T-cell (primary cell): ENCODE measurements at places on chromosomes 16 and 17.

DNA sequence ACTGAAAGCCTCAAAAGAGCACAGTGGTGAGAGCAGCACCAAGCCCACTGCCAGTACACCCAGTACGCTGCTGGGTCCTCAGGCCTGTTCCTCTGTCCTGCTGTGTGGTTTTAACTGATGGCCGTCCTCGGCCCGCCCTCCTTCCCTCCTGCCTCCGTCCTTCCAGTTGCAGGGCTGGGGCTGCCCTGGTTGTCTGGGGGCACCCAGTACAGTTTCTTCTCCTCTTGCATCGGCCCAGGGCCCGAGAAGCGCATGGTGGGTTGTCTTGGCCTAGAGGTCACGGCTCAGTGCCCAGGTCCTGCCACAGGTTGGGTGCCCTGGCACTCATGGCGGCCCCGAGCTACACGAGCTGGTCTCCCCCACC is 70.8 kb upstream of the KCTD5 start:
- DNase-seq: no peak

- no peak for DNase-seq
Observed at GRCh38 chr17:64291268-64291851, 28.3 kb upstream of the TEX2 start.

- DNase-seq: no peak
Observed at GRCh38 chr16:87806261-87806640, 40.5 kb upstream of the KLHDC4 start.

GRCh38 chr16:23521037-23521743 is 10.9 kb upstream of the GGA2 start:
- DNase-seq: no peak

- DNase-seq: no peak
Observed at GRCh38 chr17:64448665-64449512, at the start of gene MILR1. MILR1 (plus strand) TSS chr17:64449115; CDS start chr17:64449169, 54 bp downstream.

DNA sequence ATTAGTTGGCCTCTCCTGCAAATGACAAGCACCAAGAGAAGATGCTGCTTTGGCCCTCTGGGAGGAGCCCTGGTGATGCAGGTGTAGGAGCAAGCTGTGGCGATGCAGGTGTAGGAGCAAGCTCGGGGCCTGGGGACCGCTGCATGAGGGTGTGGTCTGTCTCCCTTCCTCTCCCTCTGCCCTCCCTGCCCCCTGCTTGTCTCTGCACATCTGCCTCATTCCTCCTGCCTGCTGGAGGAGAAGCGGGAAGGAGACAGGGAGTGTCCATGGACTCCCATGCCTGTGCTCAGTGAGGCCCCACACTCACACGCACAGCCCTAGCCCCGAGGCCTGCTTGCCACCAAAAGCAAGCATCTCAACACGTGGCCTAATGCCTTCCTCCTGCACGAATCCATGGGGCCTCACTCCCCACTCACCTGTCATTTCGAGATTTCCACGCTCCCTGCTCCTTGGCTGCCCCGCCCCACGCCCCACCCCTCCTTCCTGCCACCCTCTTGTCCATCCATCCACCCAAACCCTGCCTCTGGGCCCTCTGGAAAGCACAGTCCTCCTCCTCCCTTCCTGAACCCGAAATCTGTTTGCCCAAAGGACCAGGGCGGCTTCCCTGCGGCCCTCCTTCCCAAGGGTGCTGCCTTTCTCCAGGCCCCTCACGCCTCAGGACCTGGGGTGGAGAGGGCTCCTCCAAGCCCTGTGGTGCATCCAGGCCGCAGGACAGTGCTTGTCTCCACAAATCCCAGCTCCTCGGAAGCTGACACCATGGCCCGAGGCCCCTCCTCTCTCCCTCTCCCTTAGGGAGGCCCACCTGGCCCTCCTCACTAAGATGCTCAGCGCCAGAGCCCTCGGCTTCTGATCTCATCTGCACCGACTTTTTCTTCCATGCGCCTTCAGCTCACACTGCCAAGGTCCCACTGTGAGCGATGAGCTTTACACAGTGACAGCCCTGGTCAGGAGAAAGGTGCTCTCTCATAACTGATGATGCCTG is 11.8 kb upstream of the ALDH3A1 start:
- DNase-seq: no peak

- DNase-seq: no peak
Observed at GRCh38 chr17:3635474-3636153, 436 bp downstream of the SHPK start.

DNA sequence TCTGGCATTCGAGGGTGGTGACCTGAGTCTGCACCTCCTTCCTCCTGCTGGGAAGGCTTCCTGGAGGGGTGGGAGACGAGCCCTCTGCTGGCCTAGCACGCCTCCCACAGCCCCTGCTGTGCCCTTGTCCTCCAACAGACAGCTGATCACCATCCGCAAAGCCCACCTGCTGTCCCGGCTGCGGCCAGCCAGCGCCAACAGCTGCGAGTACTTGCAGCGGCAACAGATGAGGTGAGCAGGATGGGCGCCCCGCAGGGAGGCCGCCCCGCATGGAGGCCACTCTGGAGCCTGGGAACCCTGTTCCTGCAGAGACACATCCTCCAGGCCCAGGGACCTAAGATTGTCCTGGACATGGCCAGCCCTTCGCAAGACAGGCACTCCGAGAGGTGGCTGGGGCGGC is 21.6 kb downstream of the UBALD1 start:
- no peak for DNase-seq

GRCh38 chr16:50879873-50880695 is 138.2 kb downstream of the CYLD start:
- no peak for DNase-seq

DNA sequence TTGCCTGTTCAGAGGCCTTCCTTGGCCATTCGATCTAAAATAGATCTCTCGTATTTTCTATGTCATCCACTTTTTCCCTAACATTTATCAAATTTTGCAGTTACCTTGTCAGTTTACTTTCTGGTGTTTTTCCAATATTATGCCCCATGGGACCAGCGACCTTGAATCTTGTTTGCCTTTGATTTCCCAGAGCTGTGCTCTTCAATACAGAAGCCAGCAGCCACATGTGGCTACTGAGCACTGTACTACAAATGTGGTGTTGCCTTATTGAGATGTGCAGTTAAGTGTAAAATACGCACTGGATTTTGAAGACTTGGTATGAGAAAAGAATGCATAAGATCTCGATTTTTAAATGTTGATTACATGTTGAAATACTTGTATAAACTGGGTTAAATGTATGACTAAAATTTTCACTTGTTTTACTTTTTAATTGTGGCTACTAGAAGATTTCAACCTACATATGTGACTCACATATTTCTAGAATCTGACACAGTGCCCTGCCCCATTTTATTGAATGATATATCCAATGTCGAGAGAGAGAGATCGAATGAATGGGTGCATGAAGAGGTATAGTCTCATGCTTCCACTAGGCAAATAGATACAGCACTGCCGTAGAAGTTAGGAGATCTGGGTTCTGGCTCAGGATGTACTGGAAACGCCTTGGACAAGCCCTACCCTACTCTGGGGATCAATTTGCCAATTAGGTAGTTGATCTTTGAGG is 824 bp upstream of the PSME3 start:
- no peak for DNase-seq

GRCh38 chr16:29926711-29927052 is 656 bp upstream of the KCTD13 start:
- DNase-seq: no peak

- no peak for DNase-seq
Observed at GRCh38 chr16:55207693-55208428, 116.1 kb upstream of the IRX6 start.

DNA sequence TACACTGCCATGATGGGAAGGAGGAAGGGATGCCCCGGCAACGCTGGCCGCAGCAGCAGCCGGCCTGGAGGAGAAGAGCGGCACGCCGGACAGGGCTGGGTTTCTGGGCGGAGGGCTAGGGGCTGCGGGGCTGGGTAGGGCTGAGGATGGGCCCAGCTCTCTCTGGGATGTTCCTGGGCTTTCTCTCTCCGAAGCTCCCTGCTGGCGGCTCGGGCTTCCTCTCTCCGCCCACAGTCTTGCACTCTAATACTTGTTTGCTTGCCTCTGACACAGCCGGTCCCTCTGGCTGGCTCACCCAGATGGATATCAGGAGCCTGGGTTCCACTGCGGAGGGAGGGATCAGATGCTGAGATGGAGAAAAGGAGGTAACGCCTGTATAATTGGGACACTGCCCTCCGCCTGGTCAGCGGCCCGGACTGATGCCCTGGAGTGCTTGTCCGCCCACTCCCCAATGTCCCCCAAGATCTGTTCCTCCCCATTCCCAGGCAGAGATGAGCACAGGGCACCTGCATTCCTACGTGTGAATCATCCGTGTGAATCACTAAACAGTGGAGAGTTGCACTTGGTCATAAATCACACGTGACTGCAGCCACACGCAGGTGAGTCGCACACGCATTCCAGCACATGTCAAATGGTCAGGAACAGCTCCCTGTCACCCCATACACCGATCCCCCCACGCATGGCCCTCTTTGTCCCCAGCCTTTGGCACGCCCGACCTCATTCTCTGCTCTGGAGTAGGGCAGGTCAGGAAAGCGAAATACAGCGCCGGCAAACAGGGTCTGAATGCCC is at the start of gene ALOXE3:
TSS of gene ALOXE3 (minus strand) at position 535 of the 789 bp plus-strand sequence. CDS start at position 11, 524 bp downstream.
- DNase-seq: no peak

GRCh38 chr17:4710693-4711634 is 532 bp downstream of the ARRB2 start:
- no peak for DNase-seq

DNA sequence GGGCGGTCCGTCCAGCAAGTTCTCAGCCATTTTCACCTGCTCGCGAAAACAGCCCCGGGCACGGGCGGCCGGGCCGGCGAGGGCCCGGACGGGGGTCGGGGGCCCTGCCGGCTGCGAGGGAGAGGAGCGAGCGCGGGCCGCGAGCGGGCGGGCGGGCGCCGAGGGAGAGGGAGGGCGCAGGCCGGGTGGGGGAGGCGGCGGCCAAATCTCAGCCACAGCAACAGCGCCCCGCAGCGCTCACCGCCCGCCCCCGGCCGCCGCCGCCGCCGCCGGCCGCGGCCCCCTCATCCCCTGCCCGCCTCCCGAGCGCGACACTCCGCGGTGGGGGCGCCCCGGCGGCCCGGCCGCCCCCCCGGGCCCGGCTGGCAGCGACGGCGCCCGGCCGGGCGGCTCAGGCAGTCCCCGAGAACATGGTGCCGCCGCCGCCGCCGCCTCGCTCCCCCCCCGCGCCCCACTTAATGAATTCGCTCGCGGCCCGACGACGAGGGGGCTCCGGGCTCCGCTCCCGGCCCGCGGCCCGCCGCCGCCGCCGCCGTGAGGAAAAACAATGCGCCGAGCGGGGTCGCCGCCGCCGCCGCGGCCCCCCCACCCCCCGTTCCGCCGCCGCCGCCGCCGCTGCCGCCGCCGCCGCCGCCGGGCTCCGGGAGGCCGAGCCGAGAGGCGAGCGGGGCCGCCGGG is 487 bp downstream of the CREBBP start:
- peak; percentile 70 for DNase-seq

DNA sequence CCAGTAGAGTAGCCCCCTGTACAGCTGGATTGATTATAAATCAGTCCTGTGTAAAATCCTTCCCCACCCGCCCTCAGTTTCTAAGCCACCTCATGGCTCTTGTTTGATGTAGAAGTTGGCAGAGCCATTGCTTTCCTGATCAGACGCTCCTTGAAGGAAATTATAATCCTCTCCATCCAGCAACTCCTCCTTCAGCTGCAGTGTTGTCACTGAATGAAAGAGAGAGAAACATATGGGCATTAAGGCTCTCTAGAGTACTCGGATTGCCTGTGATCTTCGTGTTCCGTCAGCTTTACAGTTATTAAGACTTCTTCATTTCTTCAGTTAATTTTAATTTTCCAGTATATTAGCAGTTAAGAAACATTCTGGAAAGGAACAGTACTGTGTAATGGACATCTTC is 14.3 kb downstream of the NME2 start:
- no peak for DNase-seq

DNA sequence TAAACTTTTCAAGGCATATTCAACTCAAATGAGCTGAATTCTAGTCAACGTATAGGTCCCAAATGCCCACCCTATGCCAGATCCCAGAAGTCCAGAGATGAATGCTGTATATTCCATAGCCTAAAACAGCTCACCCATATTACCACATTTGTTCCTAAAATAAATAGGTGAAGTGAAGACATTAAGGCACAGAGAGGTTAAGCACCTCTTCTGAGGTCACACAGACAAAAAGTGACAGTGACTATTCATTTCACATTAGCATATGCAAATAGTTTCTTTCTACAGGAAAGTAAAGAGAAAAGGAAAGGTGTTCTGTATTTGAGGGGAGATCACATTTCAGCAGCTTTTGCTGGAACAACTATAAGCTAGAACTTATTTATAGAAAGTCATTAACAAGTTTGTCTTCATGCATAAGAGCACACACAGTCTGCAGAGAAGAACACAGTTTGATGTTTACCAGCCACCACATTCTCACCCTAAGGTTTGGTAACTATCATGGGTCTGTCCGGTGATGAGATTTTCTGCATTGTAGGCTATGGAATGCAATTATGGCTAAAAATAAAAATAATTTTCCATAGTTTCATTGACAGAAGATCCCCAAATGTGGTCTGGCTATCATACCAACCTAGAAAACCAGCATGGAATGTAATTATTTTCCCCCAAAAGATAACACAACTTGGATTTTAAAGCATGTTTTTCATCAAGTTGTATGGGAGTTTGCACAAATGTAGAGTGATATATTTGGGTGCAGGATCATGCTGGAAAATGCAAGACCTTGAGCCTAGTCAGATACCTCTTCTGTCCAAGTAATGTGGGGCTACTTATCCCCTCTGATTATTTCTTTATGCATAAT is 402.1 kb downstream of the UTP18 start:
- no peak for DNase-seq

- DNase-seq: no peak
Observed at GRCh38 chr17:9814337-9814945, 7.4 kb downstream of the GSG1L2 start.

- DNase-seq: peak; percentile 27
Observed at GRCh38 chr16:85334718-85335583, 222.7 kb upstream of the CIBAR2 start.

DNA sequence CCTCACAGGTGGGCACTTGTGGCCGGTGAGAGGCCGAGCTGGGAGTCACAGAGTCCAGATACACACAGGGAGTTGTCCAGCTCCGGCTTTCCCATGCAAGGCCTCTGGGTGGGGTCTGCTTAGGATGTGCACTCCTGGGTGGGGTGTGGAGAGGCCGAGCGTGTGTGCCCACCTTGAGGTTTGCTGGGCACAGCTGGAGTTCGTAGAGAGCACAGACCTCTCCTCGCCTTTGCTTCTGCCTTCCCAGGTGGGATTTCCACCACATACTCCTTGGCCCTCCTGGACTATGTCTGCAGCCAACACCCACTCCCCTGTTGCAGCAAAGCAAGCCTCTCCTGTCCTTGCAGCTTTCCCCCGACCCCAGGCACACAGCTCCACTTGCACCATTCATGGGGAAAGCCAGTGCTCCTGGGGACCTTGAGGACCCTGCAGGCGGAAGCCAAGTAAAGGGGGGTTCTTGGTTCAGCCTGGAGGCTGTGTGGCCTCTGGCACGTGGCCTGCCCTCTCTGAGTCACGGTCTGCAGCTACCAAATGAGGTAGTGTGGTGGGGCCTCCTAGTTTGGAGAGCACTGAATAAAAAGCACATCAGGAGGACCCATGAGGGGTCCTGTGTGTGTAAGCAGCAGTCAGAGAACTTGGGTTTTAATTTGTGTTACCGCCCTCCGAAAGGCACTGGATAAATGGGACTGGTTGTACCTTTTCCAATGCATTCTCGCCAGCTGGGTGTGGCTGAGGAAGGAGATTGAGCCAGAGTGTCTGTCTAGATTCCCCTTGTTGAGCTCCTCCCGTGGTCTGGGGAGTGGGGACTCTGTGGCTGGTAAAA is 31.5 kb downstream of the MPRIP start:
- no peak for DNase-seq

- no peak for DNase-seq
Observed at GRCh38 chr17:76934561-76935320, 66.5 kb downstream of the MGAT5B start.
